Substantia nigra (tissue), 51 donors: ENCODE measurements at places on chromosomes 5 and 9.

GRCh38 chr5:930866-931265 is 38.2 kb downstream of the TRIP13 start:
- no peak for DNase-seq

- no peak for DNase-seq
These were observed 181.0 kb upstream of the MAST4 start for GRCh38 chr5:66415208-66415607.

DNA sequence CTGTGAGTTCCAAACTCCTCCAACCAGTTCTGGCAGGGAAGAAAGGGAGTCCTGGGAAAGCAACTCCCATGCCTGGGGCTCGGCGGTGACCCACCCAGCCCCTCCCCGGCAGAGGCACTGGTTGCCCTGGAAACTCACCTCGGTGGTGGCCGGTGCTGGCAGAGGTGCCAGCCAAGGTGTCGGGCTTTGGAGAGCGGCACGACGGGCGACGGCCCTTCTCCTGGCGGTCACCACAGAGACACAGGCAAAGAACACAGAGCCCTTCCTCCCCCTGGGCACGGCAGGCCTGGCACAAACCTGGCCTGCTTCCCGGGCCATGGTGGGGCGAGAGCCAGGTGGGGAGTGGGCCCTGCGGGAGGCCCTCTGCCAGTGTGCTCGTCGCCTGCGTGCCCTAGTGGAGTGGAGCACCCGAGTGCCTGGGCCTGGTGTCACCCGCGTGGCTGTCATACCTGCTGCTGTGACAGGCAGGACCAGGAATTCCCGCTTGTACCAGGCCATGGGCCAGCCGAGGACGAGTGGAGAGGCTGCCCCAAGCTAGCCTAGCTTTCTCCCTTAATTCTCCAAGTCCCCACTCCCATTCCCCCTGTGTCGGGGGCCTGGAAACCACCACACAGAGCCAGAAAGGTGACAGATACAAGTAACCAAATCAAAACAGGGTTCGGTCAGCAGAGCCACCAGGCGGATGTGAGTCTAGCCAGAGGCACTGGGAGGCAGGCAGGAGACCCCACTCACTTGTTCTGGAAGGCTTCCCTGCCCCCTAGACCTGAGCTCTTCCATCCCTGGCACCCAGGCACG is 8.2 kb upstream of the RALGDS start:
- DNase-seq: no peak

- DNase-seq: no peak
These were observed 53.6 kb upstream of the EGFL7 start for GRCh38 chr9:136609160-136609475.

- DNase-seq: no peak
These were observed 576.2 kb upstream of the CLINT1 start for GRCh38 chr5:158435161-158435616.

- no peak for DNase-seq
These were observed 718 bp upstream of the TMEM215 start for GRCh38 chr9:32782476-32783167.
